ENCODE measurements at places on chromosomes 13 and 19.
A peak's percentile ranks its signal among the peaks of the same experiment; 100 is the strongest.

DNA sequence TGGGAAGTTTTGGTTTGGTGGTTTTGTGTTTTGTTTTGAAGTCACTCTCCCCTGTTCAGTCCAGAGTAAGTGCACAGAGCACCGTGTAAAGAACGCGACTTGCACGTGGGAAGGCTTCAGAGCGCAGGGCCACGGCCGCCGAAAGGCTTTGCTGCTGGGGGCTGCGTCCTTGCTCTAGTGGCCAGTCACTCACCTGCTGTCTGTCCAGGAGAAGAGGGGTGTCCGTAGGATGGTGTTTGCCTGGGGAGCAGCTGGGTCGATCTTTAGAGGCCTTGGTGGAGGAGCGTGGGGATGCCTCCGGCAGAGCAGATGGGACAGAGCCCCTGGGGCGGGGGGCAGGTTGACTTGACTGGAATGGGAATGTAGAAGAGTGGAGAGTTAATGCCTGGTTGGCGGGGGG lies 116.6 kb upstream of the MCF2L start:
- DNase-seq: no peak

GRCh38 chr19:6020972-6021805 lies 43.2 kb upstream of the RANBP3 start:
- DNase-seq: no peak

GRCh38 chr19:18179957-18180356 lies 6.3 kb downstream of the IFI30 start:
- peak; percentile 27 for DNase-seq

DNA sequence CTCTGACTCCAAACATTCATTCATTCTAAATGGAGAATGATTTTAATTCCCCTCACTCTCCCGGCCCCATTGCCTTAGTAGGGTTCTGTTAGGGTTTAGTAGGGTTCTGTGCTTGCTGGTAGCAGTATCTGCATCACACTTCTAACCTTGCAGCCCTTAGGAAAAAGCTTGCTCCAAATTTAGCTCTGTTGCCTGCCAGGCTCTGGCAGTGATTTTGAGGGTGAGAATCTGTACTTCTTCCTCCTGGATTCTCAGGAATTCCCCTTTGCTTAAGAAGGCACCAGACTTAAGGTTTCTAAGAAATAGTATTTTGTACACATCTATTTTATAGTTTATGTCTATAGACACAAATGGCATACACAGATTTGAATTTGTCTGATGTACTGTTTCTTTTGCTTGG lies 14.7 kb downstream of the B3GLCT start:
- no peak for DNase-seq

DNA sequence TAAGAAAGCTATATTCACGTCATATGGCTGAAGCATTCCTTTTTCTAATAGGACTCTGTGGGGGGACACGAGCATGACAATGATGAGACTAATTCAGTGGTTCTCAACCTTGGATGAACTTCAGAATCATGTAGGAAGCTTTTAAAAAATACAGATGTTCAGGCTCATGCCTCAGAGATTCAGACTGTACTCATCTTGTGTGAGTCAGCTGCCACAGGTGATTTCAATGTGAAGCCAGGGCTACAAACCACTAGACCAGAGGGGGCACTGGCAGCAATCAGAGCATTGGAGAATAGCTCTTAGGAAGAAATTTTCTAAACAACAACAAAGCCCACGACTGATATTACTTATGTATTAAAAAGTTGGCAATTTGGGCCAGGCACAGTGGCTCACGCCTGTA lies 91.7 kb downstream of the SERP2 start:
- DNase-seq: no peak

DNA sequence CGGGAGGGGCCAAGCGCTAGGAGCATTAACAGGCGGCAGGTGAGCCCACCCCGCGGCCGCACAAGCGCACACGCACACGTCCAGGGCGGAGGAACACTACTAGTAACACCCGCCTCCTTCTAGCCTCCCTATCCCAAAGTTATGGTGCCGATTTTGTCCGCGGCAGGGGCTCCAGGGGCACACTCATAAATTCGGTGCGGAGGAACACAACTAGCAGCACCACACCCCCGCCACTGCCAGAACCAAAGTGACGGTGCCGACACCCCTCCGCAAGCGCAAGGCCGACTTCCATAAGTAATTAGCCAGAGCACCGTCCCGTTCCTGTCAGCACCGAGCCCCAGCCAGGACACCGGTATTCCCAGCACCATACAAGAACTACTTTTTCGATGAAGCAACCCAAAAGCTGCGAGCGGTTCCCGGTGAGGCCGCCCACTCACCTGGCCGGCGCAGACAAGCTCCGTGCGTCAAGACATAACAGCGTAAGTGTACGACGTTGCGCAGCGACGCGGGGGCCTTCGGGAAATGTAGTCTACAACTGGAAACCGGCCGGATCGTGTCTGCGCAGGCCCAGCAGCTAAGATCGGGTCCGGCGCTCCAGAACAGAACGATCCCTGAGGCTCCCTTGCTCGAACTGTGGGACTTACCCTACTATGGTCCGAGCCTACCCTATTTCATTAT lies at the start of the genes ZNF540 and ZNF571:
ZNF540 (plus strand) TSS at position 573 of the 678 bp plus-strand sequence. CDS start 3,572 bp downstream, outside the sequence.
ZNF571 (minus strand) TSS at position 489 of the 678 bp plus-strand sequence. CDS start 8,116 bp downstream, outside the sequence.
- DNase-seq: peak; percentile 87

- no peak for DNase-seq
Measured at GRCh38 chr13:74005320-74006157, 128.7 kb downstream of the KLF12 start.

GRCh38 chr19:4455719-4456475 lies 1.7 kb downstream of the UBXN6 start:
- DNase-seq: no peak

- peak; percentile 71 for DNase-seq
Measured at GRCh38 chr13:71820699-71821098, 46.3 kb downstream of the DACH1 start.

- DNase-seq: no peak
Measured at GRCh38 chr19:43901395-43902390, 33.4 kb downstream of the ZNF45 start.
